ENCODE measurements at places on chromosomes 12 and 14.

DNA sequence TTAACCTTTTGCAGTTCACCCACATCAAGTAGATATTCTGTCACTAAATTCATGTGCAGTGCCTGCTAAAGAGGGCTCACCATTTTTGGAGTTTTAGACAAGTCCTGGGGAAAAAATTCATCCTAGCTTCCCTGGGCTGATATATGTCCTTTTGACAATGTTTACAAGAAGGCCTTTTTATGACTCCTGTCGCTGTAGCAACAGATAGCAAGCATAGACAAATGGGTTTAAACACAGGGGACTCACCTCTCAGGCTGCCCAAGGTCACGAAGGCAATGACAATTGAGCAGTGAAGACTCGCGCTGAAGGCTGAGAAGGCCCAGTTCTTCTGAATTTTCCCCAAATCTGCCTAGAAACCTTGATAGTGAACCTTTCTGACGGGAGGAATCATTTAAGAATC lies 150.7 kb upstream of the CPM start:
- DNase-seq: no peak

DNA sequence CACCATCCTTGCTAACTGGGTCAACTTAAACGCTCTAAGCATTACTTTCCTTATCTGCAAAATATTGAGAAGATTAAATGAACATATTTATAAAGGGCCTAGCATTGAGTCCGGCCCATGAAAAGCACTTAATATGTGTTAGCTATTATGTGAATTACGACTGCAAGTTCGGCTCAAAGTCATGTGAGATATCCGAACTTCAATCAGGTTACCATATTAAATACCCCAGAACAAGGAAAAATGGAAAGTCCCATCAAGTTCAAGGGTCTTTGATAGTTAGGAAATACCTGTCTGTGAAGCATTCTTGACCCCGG lies 487 bp upstream of the NRDE2 start:
- no peak for DNase-seq

- DNase-seq: peak; percentile 90
These were observed 220.3 kb upstream of the ARID2 start for GRCh38 chr12:45509187-45509586.

GRCh38 chr12:68428724-68429501 lies 96.8 kb upstream of the MDM1 start:
- no peak for DNase-seq

GRCh38 chr12:132147423-132148367 lies 3.4 kb downstream of the NOC4L start:
- DNase-seq: no peak

DNA sequence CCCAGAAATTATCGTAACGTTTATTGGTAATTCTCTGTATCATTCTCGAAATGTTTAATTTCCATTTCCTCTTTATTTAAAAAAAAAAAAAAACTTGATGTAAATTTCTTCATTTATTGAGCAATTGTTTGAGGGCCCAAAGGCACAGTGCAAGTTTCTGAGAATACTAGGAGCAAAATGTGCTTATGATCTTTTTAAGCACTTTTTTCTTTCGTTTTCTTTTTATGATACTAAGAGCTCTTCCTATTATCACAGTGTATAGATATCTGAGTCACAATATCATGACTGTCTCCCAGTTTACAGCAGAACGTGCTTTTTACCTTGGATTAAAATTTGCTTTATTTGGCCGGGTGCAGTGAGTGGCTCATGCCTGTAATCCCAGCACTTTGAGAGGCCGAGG lies 5.6 kb downstream of the ATP2A2 start:
- DNase-seq: peak; percentile 45

DNA sequence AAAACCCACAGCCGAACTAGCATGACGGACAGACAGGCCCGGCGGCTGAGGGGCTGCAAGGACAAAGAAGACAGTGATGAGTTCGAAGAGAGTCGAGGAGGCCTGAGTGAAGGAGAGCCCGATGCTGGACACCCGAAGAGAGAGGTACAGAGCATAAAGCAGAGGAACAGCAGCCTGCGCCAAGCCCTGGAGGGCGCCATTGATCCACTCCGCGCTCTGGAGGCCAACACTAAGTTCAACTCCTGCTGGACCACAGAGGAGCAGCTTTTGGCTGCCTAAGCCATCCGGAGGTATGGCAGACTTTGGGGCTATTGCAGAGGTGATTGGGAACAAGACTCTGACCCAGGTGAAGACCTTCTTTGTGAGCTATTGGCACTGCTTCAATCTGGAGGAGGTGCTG lies 7.8 kb upstream of the PLXNC1 start:
- DNase-seq: no peak

- DNase-seq: no peak
These were observed 128.1 kb upstream of the C14orf180 start for GRCh38 chr14:104451474-104451873.

- DNase-seq: no peak
These were observed 162.1 kb upstream of the VASH1 start for GRCh38 chr14:76599141-76599540.

GRCh38 chr14:69982886-69983285 lies 103.7 kb downstream of the SMOC1 start:
- DNase-seq: no peak

- DNase-seq: no peak
These were observed 7.8 kb downstream of the ACOT4 start for GRCh38 chr14:73599499-73599898.

- no peak for DNase-seq
These were observed 195.2 kb downstream of the NTF3 start for GRCh38 chr12:5627053-5627630.

DNA sequence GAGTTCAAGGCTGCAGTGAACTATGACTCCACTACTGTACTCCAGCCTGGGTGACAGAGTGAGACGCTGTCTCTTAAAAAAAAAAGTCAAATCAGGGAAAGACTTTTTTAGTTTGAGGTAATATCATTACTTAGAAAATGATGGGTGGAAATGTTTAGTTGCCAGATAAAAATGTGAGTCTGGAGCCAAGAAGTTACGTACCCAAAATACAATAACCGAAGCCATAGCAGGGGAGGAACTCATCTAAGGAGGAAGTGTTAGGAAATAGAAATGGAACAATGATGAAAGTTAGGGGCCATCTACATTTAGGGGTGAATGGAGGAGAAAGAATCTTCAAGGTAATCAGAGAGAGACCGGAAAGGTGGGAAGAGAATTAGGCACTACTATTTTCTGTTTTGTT lies 98.8 kb downstream of the DACT1 start:
- DNase-seq: no peak

- DNase-seq: no peak
These were observed 17.6 kb downstream of the MIPOL1 start for GRCh38 chr14:37215345-37215744.

DNA sequence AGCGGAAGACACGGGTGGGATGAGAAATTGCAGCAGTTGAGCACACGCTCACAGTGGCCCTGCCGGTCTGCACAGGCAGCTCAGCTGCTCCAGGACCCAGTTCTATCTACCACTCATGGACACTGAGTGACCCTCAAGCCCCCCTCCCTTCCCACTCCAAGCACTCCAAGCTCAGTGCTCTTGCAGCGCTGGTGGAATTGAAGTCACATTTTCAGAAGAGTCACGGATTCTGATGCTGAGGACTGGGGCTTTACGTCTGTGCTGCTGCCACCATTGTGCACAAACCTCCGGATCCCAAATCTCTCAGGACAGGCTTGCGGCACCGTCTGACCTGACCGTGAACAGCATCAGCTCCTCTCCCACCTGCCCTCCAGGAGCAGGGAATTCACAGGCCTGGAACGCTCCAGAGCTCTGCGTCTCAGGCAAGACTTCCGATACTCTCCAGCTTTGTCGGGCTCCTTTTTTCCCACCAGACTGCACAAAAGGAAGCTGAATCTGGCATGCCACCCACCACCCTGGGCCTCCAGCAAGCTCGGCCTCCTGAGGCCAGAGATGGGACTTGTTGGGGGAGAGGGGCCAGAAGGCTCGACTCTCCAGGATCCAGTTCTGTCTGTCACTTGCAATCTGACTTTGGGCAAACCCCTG lies 213.1 kb upstream of the RTL1 start:
- no peak for DNase-seq

DNA sequence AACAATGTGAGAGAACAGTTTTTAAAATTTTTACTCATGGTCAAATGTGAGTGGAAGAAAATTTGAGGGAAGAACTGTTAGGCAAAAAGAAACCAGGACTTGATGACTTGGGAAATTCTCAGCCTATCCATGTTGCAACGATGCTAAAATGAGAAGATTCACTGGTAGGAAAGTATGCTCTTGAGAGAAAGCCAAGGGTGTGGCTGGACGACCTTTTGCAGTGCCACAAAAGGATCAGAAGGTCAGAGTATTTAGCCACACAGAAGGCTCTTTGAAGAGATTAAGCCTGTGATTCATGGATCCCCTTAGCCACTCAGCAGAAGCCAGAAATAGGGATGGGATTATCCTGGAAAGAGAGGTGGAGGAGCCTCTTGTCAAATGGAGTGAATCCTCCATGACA lies 336.8 kb downstream of the LRIG3 start:
- DNase-seq: no peak

- DNase-seq: peak; percentile 94
These were observed 34.8 kb upstream of the TESC start for GRCh38 chr12:117134059-117134458.

DNA sequence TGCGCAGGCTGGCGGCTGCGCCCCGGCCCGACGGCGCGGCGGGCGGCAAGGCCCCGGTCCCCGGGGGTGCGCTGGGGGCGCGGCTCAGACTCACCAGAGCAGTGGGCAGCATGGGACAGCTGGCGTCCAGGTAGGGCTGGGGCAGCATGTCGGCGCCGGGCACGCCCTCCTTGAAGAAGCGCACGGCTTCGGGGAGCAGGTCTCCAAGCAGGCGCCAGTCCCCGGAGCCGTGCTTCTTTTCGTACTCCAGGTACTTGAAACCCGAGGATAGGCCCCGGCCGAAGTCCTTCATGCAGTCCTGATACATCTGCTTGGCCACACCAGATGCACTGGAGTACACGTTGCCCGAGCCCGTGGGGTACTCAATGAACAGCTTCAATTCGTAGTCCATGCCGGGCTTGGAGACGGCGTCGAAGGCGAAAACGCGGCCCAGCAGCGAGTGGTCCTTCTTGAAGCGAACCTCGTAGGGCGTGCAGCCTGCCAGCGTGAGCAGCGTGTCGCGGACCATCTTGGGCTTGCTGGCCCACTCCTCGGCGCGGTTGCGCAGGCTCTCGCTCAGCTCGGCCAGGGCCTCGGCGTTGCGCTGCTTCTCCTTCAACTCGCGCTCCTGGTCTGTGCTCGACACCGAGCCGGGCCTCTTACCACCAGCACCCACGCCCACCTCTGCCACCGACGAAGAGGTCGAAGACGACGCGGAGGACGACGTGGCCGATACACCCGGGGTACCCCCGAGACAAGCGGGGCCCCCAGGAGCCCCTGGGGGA lies 2.2 kb downstream of the IRF2BPL start:
- DNase-seq: no peak

DNA sequence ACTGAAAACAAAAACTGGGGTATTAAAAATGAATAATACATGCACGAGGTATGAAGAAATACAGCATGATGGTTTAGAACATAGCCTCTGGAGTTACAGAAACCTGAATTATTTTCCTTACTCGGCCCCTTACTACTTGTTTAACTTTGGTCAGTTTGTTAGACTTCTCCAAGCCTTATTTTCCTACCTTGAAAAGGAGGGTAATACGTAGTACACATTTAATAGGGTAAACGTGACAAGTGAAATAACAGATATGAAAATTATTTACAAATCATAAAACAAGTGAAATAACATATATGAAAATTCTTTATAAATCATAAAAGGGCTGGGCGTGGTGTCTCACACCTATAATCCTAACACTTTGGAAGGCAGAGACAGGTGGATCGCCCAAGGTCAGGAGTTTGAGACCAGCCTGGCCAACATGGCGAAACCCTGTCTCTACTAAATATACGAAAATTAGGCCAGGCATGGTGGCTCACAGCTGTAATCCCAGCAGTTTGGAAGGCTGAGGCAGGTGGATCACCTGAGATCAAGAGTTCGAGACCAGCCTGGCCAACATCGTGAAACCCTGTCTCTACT lies 11.4 kb upstream of the PKP2 start:
- no peak for DNase-seq

DNA sequence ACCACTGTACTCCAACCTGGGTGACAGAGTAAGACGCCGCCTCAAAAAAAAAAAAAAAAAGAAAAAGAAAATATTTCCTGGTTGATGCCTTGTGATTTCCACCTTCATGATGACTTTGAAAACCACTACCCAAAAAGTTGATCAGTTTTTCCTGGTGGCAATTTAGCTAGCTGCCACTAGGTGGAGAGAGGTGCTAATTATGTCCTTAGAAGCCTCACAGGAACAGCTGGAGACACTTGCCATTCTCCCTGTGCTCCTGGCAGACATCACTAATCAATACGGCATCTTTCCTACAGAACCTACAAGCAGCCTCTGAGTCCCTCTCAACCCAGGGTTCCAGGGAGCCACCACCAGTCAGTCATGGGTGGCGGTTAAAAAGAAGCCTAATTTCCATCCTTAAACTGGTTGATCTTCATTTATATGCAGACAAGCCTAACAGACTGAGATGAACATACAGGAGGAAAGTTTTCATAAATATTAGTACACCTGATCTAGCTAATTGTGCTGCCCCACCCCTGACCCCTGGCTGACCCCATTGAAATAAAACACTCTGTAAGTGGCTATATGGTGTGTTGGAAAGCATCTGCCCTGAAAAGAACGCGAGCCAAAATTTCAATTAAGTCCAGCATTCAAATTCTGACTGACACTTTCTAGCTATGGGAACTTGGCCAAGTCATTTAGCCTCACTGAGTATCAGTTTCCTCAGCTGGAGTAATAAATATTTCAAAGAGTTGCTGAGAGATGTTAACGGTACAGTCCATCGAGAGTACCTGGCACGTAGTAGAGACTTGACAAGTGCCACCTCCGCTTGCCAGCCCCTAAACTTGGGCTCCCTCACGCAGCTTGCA lies 6.2 kb upstream of the OAS1 start:
- DNase-seq: peak; percentile 43

GRCh38 chr12:22431693-22432251 lies 97.3 kb upstream of the ST8SIA1 start:
- no peak for DNase-seq

DNA sequence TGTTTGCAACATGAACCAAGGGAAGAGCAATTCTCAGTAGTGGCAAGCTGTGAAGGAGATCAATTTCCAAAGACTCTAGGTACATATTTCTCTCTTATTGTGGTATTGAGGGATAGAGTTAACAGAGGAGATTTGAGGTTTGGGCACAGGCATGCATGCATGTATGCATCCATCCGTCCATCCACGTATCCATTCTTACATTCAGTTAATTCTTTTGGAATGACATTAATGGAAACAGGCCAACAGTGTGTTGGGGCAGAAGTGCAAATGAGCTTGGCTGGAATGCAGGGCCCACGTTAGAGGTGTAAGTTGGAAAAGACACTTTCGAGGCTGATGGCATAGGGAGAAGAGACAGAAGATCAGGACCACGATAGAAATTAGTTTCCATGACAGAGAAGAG lies 216.9 kb upstream of the PELI2 start:
- no peak for DNase-seq

- no peak for DNase-seq
These were observed 372.2 kb downstream of the GXYLT1 start for GRCh38 chr12:41772478-41772877.
